Stimulated activated effector memory CD8-positive, alpha-beta T cell treated with anti-CD3 and anti-CD28 coated beads, Interleukin-12 subunit alpha, Interleukin-12 subunit beta, amount 100 ng/mL, for 72 hours (primary cell): ENCODE measurements at places on chromosomes 11 and 22.

DNA sequence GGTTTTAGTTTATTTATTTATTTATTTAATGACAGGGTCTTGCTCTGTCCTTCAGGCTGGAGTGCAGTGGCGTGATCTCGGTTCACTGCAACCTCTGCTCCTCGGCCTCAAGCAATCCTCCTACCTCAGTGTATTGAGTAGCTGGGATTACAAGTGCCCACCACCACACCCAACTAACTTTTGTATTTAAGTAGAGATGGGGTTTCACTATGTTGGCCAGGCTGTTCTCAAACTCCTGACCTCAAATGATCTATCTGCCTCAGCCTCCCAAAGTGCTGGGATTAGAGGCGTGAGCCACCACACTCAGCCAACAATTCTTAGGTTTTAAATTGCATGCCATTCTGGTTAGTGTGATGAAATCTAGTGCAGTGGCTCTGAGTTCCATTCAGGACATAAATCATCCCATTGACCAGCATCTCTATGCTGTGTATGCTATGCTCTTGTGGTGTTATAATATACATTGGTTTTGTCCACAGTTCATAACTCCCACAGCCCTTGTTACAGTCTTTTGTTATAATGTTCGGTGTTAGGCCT, 28.5 kb downstream of the ZNF280B start:
- no peak for DNase-seq

GRCh38 chr11:7638710-7639642, 34.3 kb downstream of the CYB5R2 start:
- DNase-seq = no peak

GRCh38 chr11:35947437-35947836, 3.6 kb downstream of the LDLRAD3 start:
- DNase-seq = no peak

DNA sequence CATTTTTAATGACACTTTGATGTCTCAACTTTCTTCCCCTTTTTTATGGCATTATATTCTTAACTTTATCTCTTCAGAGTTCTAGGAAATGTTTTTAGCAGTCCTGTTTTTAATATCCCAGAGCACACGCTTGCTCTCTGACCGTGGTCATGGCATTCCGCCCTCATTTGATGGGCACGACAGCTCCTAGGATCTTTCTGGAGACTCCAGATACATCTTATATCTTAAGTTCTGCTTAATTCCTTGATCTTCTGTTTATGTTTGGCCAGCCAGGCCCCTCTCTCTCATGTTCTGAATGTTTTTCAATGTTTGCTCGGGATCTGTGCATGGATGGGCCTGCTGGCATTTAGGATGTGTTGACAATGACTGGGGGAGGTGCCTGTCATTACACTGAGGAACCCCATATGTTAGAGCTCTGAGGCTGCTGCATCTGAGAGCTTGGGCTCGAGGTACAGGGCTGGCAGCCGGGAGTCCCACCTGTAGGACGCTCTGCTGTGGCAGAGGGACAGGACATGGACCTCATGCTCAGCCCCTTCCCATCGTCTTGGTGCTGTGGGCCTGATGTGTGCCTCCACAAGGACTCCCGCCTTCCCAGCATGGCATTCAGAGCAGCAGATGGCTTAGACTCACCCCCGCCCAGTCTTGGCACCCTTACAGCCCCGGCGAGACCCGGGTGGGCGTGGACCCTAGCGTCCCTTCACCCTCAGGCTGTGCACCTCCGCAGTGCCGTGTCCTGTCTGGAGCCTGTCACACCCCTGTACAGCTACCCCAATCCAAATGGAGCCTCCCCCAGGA, 75.0 kb downstream of the CDKN1C start:
- DNase-seq = no peak

DNA sequence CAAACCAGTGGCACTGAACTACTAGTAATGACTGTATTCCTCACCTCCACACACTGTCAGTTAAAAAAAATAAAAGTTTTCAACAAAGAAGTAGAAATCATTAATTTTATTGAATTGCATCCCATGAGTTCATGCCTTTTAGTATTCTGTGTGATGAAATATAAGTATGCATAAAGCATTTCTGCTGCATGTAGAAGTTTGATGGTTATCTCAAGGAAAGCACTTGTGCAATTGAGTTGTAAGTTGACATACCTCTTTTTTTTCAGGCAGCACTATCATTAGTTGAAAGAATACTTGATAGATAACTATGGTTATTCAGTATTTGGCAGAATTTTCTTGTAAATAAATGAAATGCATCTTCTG, 104.4 kb downstream of the STIM1 start:
- DNase-seq = no peak

DNA sequence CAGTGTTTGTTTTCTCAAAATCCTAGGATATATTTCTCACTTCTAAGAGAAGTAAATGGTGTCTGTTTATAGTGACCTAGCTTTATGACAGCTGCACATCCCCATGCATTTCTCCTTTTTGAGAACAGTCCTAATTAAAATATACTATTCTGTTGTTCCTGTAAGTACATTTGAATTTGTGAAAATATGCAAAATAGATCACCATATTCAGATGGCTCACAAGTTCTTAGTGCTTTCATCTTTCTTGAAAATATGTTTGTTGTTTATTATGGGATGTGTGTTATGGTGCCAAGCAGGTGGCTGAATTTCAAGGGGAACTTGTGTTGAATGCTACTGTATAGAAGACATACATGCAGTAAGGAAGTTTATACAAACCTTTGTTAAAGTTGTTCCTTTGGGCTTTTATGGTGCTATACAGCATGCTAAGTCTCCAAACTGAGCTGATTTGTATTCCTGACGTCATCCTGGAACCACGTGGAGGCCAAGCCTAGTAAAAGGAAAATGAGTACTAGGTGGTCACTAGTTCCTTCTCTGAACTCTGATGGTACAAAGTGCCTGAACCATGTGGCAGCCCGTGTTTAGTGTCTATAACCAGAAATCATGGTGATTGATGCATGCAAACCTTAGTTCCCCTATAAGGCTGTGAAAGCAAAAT, 7.8 kb upstream of the VSTM5 start:
- DNase-seq = no peak

DNA sequence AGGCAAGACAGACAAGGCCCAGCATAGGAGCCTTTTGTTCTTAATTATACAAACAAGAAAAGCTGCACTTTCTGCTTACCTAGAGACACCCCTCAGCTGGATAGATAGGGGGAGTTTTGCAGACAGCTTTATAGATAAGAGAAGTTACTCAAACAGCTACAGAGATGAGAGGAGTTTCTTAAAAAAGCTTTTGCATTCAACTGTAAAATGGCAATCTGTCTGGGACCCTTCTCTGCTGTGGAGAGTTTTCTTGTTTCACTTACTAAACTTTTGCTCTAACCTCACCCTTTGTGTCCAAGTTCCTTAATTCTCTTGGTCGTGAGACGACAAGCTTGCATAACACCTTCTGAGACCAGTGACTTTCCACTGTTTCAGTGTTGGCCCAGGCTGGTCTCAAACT, 103.8 kb upstream of the CHORDC1 start:
- no peak for DNase-seq

GRCh38 chr11:64712430-64713015, 10.5 kb downstream of the NRXN2 start:
- no peak for DNase-seq

GRCh38 chr22:42770448-42770726, 49.7 kb upstream of the A4GALT start:
- no peak for DNase-seq

- peak; percentile 61 for DNase-seq
These were observed 33.9 kb downstream of the LMO2 start for GRCh38 chr11:33857933-33858371.

GRCh38 chr11:92253945-92254344, 29.3 kb downstream of the FAT3 start:
- no peak for DNase-seq

GRCh38 chr11:61766353-61766841, 14.0 kb downstream of the MYRF start:
- no peak for DNase-seq

GRCh38 chr11:68977781-68978625, 2.8 kb downstream of the MRGPRD start:
- no peak for DNase-seq

DNA sequence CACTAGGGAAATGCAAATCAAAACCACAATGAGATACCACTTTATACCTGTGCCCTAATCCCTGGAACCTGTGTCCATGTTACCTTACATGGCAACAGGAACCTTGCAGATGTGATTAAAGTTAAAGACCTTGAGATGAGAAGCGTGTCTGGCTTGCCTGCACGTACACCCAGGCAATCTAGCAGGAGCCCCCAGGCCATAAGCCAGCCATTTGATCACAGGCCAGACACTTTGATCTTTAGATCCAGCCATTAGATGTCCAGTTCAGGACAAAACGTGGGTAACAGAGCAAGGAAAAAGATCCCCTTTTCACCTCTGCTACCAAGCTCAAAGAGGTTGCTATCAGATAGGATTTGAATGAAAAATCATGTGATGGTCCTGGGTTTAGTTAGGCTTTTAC, 378.8 kb downstream of the BUD13 start:
- no peak for DNase-seq

DNA sequence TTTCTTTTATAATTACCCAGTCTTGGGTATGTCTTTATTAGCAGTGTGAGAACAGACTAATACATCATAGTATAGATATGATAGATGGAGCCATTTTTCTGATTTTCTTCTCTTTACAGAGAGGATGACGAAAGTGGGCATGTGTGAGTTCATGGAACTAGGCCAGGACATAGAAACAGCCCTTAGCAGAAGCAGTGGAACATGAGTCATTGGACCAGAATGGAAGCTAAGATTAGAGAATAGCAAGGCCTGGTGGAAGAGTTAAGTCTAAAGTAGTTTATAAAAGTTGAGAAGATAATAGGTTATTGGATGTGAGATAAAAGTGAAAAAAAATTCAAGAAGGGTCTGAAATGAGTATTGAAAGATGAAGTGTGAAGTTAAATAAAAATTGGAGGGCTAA, 97.0 kb upstream of the MPPED2 start:
- DNase-seq = no peak

DNA sequence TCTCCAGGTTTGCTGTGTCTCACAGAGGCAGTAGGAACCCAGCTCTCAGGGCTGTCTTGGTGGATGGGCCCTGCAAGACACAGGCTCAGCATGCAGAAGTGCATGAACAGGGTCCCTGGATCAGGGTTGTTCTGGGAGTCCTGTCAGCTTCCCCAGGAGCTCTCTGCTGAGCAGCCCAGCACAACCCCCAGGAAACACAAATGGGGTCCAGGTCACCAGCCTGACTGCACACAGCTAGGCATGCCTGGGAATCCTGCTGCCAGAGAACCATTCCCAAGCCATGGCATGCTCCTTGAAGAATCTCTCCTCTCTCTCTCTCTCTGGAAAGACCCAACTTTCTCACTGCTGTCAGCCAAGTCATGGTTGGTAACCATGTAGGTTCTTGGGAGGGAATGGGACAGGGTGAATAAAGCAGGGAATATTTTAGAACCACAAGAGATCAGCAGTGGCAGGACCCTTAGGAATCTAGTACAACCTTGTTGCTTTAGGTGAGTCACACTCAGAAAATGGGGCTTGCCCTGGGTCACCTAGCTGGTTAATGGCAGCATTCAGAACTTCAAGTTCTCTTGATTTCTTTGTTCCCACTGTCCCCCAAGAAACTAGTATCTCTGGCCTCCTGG, 21.4 kb downstream of the TUB start:
- DNase-seq = no peak

- DNase-seq = peak; percentile 91
These were observed 61.5 kb upstream of the EED start for GRCh38 chr11:86182976-86183584.

DNA sequence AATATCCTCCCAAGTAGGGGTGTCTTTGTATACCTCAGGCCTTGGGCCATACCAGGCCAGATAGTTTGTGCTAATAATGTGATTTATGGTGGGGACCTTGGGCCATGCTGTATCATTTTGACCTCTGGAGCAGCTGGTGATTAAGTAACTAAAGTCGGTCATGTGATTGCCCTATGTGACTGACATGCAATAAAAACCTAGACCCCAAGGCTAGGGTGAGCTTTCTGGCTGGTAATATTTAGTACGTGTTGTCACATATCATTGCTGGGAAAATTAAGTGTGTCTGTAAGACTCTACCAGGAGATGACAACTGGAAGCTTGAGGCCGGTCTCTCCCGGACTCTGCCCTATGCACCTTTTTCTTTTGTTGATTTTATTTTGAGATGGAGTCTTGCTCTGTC, 12.6 kb upstream of the TFIP11 start:
- DNase-seq = no peak

DNA sequence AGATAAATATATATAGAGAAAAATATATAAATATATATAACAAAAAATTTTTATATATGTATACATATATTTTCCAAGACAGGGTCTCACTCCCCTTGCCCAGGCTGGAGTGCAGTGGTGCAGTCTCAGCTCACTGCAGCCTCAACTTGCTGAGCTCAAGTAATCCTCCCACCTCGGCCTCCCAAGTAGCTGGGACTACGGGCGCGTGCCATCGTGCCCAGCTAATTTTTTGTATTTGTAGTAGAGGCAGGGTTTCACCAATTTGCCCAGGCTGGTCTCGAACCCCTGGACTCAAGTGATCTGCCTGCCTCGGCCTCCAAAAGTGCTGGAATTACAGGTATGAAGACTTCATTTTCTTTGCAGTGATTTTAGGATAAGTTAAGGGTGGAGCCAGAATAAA, 38.9 kb upstream of the SEPTIN5 start:
- DNase-seq = no peak
